GM20000 (cell line): ENCODE measurements at places on chromosomes 13 and 19.

GRCh38 chr13:99367106-99367616, 60.0 kb upstream of the GPR183 start:
- DNase-seq, result no peak

GRCh38 chr13:113931841-113932459, 41.9 kb downstream of the C13orf46 start:
- no peak for DNase-seq

DNA sequence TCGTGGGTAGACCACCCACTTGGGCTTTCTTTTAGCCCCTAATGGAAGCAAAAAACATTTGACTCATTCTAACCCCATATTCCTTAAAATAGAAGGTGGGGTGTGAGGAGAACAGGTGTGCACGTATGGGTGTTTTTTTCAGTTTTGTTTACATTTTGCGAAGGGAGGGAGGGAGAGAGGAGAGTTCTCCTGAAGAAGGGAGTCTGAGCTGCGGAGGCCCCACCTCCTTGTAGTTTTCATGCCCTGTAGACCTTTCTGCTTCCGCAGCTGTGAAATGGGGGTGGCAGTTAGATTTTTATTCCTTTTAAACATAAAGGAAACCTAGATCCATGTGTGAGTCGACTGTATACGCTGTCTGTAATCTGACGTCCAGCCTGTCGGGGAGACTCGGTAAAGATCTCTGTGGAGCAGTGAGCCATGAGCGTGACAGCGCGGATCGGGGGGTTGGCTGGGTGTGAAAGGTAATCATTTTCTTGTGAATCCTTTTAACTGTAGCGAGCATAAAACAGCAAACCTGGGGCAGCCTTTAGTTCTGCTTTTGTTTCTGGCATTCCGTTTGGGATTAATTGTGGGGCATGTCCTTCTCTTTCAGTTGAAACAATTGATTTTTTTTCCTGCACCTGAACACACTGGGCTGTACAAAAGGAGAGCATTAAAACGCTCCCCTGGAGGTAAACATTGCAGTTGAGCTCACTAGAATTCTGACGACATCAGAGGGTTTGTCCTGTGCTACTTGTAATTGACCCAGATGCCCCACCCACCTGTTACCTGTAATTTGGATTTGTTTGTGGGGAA, 2.3 kb downstream of the UPF1 start:
- peak; percentile 29 for DNase-seq

DNA sequence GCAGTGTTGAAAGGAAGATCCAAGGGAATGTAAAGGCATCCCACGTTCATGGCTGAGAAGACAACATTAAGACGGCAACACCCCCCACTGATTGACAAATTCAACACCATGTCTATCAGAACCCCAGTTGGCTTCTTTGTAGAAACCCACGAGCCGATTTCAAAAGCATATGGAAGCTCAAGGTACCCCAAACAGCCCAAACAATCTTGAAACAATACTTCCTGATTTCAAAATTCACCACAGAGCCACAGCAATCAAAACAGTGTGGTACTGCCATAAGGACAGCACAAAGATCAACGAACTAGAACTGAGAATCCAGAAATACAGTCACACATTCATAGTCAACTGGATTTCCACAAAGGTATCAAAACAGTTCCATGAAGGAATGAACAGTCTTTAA, 6.2 kb downstream of the MIER2 start:
- DNase-seq, result no peak

- DNase-seq, result no peak
These were observed 10.5 kb downstream of the RYR1 start for GRCh38 chr19:38444026-38444425.

GRCh38 chr13:101230271-101230890, 185.9 kb downstream of the NALCN start:
- no peak for DNase-seq

GRCh38 chr19:49165865-49166301, 8.3 kb downstream of the TRPM4 start:
- DNase-seq, result no peak

GRCh38 chr13:79937311-79937710, 403.6 kb downstream of the SPRY2 start:
- no peak for DNase-seq

DNA sequence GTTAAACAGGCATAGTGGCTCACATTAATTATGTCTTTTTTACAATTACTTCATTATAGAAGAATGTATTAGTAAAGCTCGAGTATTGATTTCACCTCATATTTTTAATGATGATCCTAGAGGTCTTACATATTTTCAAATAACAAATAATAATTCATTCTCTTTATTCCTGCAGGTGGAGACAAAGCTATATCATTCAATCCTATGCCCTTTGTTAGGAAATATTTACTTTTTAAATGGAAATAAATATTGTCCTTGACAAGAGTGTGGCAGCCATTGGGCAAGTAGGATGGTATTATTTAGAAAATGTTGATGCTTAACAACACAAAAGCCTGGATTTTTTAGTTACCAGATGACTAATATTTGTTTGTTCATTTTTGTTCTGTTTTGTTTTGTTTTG, 127.6 kb downstream of the COG6 start:
- no peak for DNase-seq

DNA sequence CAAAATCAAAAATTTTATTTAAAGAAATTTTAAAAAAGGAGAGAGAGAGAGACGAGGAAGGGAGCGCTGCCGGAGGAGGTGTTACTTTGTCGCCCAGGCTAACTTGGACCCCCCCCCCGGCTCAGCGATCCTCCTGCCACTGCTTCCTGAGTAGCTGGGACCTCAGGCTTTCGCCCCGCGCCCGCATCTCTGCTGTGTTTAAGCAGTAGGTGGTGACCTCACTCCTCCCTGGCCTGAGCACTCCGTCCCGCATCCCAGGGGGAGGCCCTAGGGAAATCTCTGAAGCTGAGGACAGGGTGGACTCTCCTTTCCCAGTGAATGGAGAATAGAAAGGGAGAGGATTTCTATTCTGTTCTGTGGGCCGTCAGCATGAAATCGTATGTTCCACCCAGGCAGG, 485 bp upstream of the ZNF845 start:
- DNase-seq, result no peak
